ENCODE measurements at places on chromosomes 5 and 9.
A peak's percentile ranks its signal among the peaks of the same experiment; 100 is the strongest.

DNA sequence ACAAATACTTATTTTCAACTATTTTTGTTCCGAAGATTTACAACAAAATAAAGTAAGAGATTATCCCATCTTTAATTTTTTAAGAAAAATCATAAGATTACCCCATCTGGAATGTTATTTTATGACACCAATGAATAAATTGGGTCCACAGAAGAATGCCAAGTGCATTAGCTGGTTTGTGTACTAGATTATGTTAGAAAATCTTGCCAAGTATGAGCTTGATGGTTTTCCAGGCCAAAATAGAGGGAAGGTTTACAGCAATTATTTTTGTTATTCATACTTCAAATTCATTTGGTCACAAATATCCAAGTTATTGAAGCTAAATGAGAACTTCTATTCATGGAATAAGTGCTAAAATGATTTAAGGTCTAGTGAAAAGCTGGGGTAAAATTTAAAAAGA lies 109.4 kb upstream of the DMRTA1 start:
- no peak for DNase-seq

DNA sequence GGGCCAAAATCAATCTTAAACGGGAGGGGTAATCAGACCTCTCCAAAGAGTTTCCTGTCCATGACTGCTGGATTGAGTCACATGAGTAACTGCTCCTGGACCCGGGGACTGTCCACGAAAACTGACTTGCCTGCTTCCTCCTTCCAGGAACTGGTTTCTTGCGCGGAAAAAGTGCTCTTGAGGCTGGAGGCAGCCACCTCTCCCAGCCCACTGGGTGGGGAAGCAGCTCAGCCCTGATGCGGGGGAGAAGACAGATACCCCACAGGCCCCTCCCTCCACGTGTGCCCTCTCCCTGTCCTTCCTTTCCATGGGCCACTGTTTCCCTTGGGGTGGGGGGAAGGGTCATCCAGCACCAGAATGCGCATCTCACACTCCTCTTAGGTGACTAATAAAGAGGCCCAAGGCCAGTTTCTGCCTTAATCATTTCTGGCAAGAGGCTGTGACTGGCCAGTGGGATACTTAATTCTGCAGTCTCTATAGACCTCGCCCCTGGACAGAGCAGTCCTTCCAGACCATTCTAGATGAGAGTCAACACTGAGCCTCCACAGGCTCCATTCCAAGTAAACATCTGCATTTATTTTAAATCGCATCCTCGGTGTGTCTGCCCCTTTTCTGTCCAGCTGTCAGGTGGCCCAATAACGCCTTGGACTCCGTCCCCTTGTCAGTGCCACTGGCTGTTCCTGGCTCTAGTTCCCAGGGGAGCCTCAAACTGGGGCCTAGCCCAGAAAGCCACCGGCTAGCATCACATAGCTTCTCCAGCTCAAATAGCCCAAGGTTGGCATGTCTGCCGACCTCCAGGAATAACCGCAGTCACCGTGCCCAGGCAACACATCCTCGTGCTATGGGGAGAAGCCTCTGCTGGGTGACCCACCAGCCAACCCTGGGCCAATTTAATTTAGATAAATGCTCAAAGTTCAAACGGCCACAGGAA lies 12.0 kb downstream of the REXO4 start:
- no peak for DNase-seq

DNA sequence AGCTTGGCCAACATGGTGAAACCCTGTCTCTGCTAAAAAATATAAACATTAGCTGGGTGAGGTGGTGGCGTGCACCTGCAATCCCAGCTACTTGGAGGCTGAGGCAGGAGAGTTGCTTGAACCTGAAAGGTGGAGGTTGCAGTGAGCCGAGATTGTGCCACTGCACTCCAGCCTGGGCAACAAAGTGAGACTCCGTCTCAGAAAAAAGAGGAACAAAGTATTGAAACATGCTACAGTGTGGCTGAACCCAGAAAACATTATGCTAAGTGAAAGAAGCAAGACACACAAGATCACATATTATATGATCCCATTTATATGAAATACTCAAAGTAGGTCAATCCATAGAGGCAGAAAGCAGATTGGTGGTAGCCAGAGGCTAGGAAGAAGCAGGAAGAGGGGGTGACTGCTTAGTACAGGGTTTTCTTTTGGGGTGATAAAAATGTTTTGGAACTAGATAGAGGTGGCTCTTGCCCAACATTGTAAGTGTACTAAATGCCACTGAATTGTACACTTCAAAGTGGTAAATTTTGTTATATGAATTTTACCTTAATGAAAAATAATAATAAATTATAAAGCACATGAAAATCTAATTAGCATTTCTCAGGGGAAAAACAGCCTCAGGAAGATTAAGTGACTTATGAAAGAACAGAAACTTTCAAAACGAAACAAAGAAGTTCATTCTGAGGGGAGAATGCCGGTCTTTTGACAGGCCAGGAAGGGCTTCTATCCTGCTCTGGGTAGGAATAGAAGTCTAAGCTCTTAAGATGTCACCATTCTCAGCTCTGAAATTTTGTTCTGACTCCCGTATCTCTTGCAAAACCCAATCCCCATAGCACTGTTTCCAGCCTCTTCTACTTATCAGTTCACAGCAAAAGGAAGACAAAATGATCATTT lies 161.1 kb upstream of the TBCA start:
- DNase-seq = no peak

- no peak for DNase-seq
Observed at GRCh38 chr9:122807271-122807900, 7.5 kb downstream of the OR1K1 start.

DNA sequence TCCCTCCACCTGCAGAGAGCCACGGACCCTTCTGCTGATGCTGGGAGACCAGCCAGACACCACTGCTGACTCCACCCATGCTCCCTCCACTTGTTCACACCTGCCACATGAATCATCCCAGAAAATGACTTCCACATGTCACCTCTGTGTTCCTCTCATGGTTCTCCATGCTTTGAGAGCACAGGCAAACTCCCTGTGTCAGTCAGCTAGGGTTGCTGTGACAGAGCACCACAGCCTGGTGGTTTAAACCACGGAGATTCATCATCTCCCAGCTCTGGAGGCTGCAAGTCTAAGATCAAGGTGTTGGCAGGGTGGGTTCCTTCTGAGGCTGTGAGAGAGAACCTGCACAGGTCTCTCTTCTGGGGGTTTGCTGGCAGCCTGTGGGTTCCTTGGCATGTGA lies 381.4 kb downstream of the GADD45G start:
- no peak for DNase-seq

GRCh38 chr5:114789773-114790402 lies 379.8 kb downstream of the TRIM36 start:
- DNase-seq = no peak

- DNase-seq = peak; percentile 12
Observed at GRCh38 chr5:138536665-138537315, 6.2 kb downstream of the ETF1 start.

All from T-helper 1 cell (primary cell).